Glutamatergic neuron (in vitro differentiated cells): ENCODE measurements at places on chromosomes 11 and 22.

GRCh38 chr11:35390737-35391682 is 28.3 kb downstream of the SLC1A2 start:
- H3K27ac ChIP-seq, result no peak overlapping the region
- H3K4me1 ChIP-seq, result peaks cover 34% of the 10 kb centered on the region
- H3K36me3 ChIP-seq, result peaks cover 4% of the 10 kb centered on the region
- H3K4me3 ChIP-seq, result no peak overlapping the region
- DNase-seq, result no peak
- H3K27me3 ChIP-seq, result peaks cover 6% of the 10 kb centered on the region

DNA sequence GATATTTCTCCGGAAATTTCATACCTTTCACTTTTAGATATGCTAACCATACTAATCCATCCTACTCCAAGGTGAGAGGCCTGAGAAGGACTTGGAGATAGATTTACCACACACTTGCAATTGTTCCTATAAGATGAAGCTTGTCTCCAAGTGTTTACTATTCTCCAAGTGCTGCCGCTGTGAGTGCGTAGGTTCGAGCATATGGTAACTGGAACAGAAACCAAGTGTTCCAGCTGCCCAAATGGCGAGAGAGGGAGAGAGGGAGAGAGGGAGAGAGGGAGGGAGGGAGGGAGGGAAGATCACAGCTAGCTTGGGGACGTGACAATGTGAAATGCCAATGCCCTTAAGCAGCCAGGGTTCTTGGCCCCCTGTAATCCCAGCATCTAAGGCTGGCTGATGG is 21.5 kb downstream of the ASCC2 start:
- H3K27ac ChIP-seq, result peak overlapping the region; percentile 75
- peaks cover 8% of the 10 kb centered on the region for H3K27me3 ChIP-seq
- H3K4me3 ChIP-seq, result no peak overlapping the region
- H3K36me3 ChIP-seq, result no peaks in the 10 kb centered on the region
- H3K4me1 ChIP-seq, result peaks cover 27% of the 10 kb centered on the region

GRCh38 chr11:2390091-2390724 is 10.3 kb upstream of the TSSC4 start:
- peaks cover 11% of the 10 kb centered on the region for H3K27me3 ChIP-seq
- no peak for DNase-seq
- no peaks in the 10 kb centered on the region for H3K36me3 ChIP-seq

GRCh38 chr22:40441761-40442390 is 71.5 kb downstream of the SGSM3 start:
- peaks cover 6% of the 10 kb centered on the region for H3K27me3 ChIP-seq
- no peak overlapping the region for H3K27ac ChIP-seq
- peaks cover 8% of the 10 kb centered on the region for H3K36me3 ChIP-seq
- peaks cover 6% of the 10 kb centered on the region for H3K4me1 ChIP-seq
- H3K4me3 ChIP-seq, result no peak overlapping the region

DNA sequence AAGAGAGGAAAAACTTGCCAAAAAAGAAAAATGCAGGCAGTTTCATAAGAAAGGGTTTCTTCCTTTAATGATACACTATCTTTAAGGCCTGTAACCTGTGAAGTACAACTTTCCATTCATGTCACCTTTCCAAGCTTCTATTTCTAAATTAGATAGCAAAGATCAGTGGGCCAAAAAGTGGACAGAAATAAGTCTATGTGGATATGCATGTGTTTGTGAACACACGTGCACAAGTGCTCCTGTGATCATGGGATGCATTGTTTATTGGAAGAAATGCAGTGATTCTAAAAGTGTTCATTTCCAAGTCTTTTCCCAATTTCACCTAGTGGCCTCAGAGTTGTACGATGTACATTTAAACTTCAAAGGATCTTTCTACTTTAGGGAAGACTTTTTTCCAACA is 230.0 kb upstream of the BLID start:
- no peaks in the 10 kb centered on the region for H3K36me3 ChIP-seq
- no peaks in the 10 kb centered on the region for H3K4me1 ChIP-seq
- H3K4me3 ChIP-seq, result no peak overlapping the region
- no peak for DNase-seq
- H3K27me3 ChIP-seq, result no peaks in the 10 kb centered on the region

DNA sequence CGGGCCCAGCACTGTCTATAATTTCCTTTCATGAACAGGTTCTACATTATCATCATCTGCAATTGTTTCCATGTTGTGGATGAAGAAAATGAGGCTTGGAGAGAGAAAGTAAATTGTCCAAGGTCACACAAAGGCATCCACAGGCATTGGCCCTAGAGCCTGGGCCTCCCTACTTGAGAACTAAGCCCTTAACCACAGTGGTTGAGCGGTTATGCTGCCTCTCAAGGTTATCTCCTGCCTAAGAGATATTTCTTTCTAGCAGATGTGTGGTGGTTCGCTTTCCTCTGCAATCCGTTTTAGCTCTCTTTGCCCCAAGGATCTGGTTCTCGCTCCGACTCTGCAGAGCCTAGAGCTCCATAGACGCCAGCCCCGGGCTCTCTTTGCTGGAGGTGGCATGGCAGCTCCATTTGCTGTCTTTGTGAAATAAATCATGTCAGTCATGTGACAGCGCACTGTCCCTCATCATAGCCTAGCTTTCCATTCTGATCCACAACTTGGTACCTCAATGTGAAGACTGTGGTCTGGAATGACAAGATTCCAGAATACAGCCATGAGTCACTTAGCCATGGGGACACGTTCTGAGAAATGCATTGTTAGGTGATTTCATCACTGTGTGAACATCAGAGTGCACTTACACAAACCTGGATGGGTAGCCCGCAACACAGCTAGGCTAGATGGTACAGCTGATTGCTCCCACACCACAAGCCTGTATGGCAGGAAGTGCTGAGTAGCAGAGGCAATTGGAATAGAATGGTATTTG is 27.2 kb downstream of the RPS6KA4 start:
- peak overlapping the region; percentile 9 for H3K27ac ChIP-seq
- H3K36me3 ChIP-seq, result peaks cover 12% of the 10 kb centered on the region
- no peak for DNase-seq
- peaks cover 7% of the 10 kb centered on the region for H3K4me1 ChIP-seq

DNA sequence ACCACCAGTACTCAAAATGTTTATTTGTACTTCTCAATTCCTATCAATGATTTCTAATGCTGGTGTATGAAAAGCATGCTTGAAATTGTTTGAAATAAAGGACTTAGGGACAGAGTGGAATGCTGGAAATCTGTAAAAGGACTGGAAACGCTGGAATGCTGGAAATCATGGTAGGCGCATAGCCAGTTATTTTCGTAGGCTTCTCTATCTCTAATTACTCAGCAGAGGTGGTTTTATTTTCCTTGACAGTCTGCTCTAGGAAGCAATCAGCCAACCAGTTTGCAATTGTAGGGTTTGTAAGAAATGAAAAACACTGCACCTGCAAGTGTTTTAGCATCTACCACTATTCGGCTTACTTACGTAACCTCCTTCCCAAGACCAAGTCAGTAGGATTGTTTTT is 788 bp downstream of the LIN7C start:
- H3K27me3 ChIP-seq, result peaks cover 2% of the 10 kb centered on the region
- H3K36me3 ChIP-seq, result no peaks in the 10 kb centered on the region
- no peak for DNase-seq
- peak overlapping the region; percentile 93 for H3K27ac ChIP-seq
- peaks cover 6% of the 10 kb centered on the region for H3K4me1 ChIP-seq
- peak overlapping the region; percentile 98 for H3K4me3 ChIP-seq

DNA sequence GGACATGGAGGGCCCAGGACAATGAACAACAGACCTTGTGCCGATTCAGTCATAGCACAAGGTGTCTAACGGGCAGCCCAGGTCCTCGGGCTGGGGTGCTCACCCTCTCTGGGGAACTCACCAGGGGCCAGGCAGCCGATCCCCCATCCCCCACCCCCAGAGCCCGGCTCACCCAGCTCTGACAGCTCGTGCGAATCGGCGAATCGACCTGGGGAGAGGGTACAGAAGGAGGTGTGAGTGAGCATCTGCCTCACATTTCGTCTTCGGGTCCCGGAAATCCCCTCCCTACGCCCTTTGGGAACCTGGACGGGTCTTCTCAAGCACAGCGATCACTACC is 423 bp downstream of the PEX16 start:
- H3K36me3 ChIP-seq, result no peaks in the 10 kb centered on the region
- peak overlapping the region; percentile 94 for H3K4me3 ChIP-seq
- H3K27ac ChIP-seq, result peak overlapping the region; percentile 97
- DNase-seq, result no peak

DNA sequence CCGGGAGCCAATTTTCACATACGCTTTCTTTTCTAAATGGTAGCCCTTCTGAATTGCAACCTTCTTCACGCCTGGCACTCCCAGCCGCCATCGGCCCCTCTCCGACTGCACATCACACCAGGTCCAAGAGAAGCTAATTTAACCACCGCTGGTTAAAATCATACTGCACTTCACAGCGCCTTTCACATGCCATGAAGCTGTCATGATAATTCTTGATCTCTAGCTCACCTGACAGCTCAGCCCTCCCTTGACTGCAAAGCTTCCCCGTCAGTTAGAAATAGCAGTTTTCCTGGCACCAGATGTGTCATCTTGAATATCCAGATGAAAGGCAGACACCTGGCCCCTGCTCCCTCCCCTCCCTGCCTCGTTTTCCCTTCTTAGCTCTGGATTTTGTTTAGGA is 101.4 kb downstream of the ARL14EP start:
- H3K27me3 ChIP-seq, result peaks cover 1% of the 10 kb centered on the region
- H3K4me1 ChIP-seq, result no peaks in the 10 kb centered on the region
- no peaks in the 10 kb centered on the region for H3K36me3 ChIP-seq

DNA sequence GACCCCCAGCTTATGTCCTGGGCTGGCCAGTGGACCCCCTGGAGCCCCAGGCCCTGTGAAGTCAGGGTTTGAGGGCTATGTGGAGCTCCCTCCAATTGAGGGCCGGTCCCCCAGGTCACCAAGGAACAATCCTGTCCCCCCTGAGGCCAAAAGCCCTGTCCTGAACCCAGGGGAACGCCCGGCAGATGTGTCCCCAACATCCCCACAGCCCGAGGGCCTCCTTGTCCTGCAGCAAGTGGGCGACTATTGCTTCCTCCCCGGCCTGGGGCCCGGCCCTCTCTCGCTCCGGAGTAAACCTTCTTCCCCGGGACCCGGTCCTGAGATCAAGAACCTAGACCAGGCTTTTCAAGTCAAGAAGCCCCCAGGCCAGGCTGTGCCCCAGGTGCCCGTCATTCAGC is 24.6 kb downstream of the CSF2RB start:
- H3K4me1 ChIP-seq, result no peaks in the 10 kb centered on the region
- H3K27me3 ChIP-seq, result no peaks in the 10 kb centered on the region
- no peak overlapping the region for H3K4me3 ChIP-seq
- no peak overlapping the region for H3K27ac ChIP-seq

GRCh38 chr22:39524089-39524752 is 3.9 kb downstream of the ATF4 start:
- H3K36me3 ChIP-seq, result peaks cover 9% of the 10 kb centered on the region
- peak overlapping the region; percentile 49 for H3K27ac ChIP-seq
- peaks cover 42% of the 10 kb centered on the region for H3K4me1 ChIP-seq
- DNase-seq, result no peak
- H3K27me3 ChIP-seq, result peaks cover 27% of the 10 kb centered on the region

DNA sequence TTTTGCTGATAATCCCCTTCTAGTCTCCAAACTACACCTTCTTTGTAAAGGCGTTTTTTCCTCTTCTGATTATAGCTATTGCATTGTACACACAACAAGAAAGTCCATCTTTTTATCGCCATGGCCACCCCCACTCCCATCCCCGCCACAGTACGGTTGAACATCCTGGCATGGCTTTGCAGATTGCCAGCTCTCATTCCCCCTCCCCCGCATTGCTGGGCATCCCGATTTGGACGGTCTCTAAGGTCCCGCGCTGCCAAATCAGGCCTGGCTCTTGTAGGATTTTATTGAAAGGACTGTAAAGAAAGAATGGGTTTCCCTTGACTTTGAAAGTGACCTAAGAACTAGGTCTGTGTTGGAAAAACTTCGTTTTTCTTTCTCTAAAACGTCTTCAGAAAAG is 916 bp upstream of the SLC6A5 start:
- H3K4me3 ChIP-seq, result peak overlapping the region; percentile 24
- no peak for DNase-seq
- peaks cover 7% of the 10 kb centered on the region for H3K4me1 ChIP-seq

DNA sequence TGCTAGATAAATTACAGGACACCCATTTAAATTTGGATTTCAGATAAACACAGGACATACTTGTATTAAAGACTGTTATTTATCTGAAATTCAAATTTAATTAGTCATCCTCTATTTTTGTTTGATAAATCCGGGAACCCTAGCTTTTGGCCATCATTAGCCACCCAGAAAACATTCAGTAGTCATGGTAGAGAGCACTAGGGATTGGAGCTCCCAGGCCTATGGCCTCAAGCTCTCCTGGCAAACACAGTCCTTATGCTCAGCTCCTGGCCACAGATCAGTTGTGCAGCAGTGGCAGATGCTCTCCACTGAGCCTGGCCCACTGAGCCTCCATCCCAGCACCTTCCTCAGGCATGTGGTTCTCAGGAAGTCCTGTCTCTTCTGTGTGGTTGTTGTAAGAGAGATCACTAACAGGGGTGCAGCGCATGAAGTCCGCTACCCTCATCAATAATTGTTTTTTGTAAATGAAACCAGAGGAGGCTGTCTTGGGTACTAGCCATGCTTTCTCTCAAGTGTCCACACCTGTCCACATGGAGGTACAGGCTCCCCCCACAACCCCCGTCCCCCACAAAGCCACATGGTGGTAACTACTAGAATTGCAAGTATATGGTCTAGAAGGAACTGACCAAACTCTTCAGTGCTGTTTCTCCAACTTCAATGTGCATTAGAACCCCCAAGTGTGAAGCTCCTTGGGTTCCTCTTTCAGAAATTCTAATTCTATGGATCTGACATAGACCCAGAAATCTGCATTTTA is 1.1 kb upstream of the IRAG1 start:
- no peak for DNase-seq
- H3K36me3 ChIP-seq, result peaks cover 5% of the 10 kb centered on the region
- peaks cover 17% of the 10 kb centered on the region for H3K4me1 ChIP-seq
- H3K4me3 ChIP-seq, result no peak overlapping the region
- H3K27ac ChIP-seq, result peak overlapping the region; percentile 71

DNA sequence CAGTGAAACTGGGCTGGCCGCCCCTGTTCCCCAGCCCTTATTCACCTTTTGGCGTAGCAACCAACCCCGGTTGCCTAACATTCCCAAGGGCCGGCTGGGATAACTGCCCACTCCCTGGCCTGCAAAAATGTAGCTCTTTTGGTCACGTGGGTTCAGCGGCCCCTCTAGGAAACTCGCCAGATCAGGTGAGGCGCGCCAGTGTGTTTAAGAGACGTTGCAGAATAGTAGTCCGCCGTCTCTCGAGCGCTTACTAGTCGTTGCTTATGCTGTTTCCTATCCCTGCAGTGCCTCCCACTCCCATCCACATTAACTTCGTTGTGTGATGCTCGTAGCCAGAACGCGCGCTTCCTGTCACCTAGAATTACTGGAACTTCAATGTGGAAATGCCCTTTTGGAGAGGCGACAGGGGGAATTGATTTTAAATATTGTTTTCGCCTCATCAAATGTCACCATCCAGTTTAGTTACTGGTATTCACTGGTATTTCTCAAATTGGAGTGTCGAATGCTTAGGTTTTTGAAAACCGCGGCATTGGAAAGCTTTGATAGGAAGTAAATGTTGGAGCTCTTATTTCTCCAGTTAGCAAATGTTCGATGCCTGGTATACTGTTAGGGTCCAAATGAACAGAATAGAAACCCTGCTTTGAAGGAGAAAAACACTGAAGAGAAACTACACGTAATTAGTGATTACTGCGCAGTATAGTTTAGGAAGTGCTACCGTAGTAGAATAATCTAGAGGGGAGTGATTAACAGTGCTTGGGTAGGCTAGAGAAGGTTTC is 823 bp downstream of the CEP57 start:
- peaks cover 2% of the 10 kb centered on the region for H3K27me3 ChIP-seq
- peak overlapping the region; percentile 81 for H3K27ac ChIP-seq
- no peaks in the 10 kb centered on the region for H3K36me3 ChIP-seq

GRCh38 chr11:42006766-42007165 is 547.3 kb upstream of the LRRC4C start:
- H3K27me3 ChIP-seq, result no peaks in the 10 kb centered on the region
- peaks cover 4% of the 10 kb centered on the region for H3K4me1 ChIP-seq
- H3K4me3 ChIP-seq, result no peak overlapping the region
- no peak for DNase-seq
- H3K27ac ChIP-seq, result no peak overlapping the region
